ENCODE measurements at places on chromosomes 6 and 20.

DNA sequence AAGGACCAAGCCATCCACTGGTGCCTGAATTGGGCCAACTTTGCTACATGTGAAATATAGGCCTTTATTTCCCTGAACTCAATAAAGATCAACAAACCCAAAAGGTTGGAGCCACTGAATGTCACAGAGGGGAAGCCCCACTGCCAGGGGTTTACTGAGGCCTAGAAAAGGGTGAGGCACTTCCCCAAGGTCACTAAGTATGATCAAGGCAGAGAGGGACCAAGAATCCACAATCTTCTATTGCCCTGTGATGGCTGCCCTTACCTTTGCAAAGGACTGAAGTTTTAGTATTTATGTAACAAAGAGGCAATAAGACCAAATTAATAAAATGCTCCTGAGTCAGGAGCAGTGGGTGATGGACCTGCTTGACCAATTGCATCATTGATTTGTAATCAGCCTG is 18.0 kb downstream of the TREM1 start:
- no peak overlapping the region for H3K27ac ChIP-seq
- DNase-seq = no peak
- no peak overlapping the region for H3K4me3 ChIP-seq
- H3K36me3 ChIP-seq = no peaks in the 10 kb centered on the region
- no peaks in the 10 kb centered on the region for H3K4me1 ChIP-seq

DNA sequence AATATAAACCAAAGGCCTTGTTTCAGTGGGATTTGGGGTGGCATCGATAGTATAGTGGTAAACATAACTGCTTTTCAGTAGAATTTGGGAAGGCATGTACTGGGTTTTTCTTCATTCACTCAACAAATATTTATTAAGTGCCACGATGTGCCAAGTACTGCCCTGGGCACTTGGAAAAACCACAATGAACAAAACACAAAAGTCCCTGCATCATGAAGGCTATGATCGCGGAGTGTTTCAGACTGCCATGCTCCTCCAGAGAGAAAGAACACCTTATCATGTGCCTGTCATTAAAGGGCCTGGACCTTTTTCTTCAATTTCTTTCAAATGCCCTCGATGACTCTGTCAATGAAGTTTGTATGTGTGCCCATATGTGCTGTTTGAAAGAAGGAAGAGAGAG is 59.2 kb upstream of the CEP85L start:
- H3K27ac ChIP-seq = no peak overlapping the region
- no peak overlapping the region for H3K4me3 ChIP-seq
- DNase-seq = no peak
- no peaks in the 10 kb centered on the region for H3K27me3 ChIP-seq
- peaks cover 7% of the 10 kb centered on the region for H3K4me1 ChIP-seq

DNA sequence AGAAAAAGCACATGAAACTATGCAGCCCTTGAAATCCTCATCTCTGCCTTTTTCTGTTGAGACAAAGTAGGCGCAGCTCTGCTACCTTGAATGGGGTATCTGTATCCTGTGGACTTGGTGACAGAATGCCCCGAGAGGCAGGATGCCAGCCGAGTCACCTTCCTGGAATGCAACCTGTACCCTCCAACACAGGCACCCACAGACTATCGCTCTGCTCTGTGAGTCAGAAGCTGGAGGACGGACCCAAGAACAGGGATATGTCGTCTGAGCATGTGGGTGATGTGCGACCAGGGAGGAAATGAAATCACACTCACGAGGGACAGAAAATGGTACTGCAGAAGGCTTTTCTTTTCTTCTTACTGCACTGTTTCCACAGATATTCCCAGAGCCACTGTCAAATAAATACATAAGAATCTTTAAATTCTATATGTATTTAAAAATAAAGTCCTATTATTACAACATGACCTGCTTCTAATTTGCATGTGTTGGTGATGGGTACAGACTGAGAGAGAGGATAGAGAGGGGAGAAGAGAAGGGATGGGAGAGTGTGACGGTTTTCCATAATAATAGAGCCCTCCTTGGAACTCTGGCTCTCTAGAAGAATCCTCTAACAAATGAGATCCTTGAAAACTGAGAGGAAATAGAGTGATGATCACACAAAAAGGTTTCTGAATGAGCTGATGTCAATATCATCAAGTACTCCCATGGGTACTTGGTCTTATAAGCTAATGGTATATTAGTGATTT is 308.1 kb downstream of the FOXC1 start:
- no peaks in the 10 kb centered on the region for H3K36me3 ChIP-seq
- no peak overlapping the region for H3K27ac ChIP-seq
- H3K4me3 ChIP-seq = no peak overlapping the region
- no peaks in the 10 kb centered on the region for H3K27me3 ChIP-seq
- peak; percentile 16 for DNase-seq

- no peak overlapping the region for H3K4me3 ChIP-seq
- H3K4me1 ChIP-seq = no peaks in the 10 kb centered on the region
- H3K36me3 ChIP-seq = no peaks in the 10 kb centered on the region
- H3K27ac ChIP-seq = no peak overlapping the region
- H3K27me3 ChIP-seq = no peaks in the 10 kb centered on the region
These were observed 278.6 kb downstream of the TBC1D7 start for GRCh38 chr6:13049666-13050254.

DNA sequence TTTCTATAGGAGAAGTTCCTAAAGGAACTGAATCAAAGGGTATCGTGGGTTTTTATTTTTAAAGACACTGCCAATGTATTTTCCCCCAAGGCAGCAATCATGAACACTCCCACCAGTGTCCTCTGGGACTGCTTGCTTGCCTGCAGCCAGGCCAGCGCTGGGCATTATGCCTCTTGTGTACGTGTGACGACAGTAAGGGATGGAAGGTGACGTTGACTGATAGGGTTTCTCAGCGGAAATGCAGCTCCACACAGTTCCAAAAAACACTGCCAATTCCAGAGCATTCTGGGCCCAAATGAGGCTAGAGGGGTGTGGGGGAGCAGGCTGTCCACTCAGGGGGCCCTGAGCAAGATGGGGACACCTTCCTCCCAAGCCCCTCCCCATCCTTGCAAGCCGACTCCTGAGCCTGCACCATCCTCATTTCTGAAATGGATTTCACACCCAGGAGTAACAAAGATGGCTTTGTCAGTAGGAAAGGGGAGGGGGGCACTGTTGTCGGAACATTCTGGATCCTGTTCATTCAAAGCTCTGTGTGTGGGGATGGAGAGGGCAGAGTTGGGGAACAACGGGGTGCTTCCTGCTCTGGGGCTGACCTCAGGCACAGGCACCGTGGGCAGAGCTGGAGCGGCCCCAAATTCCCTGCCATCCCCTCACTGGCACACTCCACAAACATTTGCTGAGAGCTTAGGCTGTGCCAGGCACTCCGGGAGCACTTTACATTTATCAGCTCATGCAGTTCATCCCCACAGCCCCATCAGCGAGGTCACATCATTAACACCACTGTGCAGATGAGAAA is 20.0 kb downstream of the PREX1 start:
- DNase-seq = no peak
- H3K27me3 ChIP-seq = no peaks in the 10 kb centered on the region
- no peak overlapping the region for H3K4me3 ChIP-seq

DNA sequence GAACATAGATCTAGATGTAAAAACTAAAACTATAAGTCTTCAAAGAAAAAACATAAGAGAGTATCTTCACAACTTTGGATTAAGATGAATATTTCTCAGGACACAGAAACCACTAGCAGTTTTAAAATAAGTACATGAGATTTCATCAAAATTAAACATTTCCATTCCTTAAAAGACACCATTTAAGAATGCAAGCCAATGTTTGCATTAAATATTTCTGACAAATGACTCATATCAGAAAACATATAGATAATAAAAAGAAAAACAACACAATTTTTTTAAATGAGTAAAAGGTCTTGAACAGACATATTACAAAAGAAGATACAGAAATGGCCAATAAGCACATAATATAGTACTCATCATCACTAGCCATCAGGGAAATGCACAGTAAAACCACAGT is 59.7 kb downstream of the COL21A1 start:
- H3K36me3 ChIP-seq = no peaks in the 10 kb centered on the region
- H3K4me3 ChIP-seq = no peak overlapping the region
- H3K27me3 ChIP-seq = no peaks in the 10 kb centered on the region

DNA sequence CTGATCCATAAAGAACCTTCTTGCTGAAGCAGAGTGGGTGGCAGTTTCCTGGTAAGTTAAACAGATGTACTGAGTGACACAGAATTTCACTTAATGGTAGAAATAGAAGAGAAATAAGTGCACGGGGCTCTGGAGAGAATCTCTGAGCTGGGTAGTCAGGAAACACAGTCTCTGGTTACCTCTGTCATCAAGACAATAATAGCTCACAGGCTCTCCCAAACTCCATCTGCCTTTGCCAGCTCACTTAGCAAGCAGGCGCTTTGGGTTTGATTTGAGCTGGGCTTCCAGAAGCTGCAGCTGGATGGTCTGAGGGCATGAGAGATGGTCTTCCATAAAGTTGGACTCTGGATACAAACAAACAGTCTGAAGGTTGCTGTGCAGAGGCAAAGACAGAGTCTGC is 39.6 kb upstream of the PRSS35 start:
- no peak for DNase-seq
- no peak overlapping the region for H3K4me3 ChIP-seq
- H3K36me3 ChIP-seq = no peaks in the 10 kb centered on the region

DNA sequence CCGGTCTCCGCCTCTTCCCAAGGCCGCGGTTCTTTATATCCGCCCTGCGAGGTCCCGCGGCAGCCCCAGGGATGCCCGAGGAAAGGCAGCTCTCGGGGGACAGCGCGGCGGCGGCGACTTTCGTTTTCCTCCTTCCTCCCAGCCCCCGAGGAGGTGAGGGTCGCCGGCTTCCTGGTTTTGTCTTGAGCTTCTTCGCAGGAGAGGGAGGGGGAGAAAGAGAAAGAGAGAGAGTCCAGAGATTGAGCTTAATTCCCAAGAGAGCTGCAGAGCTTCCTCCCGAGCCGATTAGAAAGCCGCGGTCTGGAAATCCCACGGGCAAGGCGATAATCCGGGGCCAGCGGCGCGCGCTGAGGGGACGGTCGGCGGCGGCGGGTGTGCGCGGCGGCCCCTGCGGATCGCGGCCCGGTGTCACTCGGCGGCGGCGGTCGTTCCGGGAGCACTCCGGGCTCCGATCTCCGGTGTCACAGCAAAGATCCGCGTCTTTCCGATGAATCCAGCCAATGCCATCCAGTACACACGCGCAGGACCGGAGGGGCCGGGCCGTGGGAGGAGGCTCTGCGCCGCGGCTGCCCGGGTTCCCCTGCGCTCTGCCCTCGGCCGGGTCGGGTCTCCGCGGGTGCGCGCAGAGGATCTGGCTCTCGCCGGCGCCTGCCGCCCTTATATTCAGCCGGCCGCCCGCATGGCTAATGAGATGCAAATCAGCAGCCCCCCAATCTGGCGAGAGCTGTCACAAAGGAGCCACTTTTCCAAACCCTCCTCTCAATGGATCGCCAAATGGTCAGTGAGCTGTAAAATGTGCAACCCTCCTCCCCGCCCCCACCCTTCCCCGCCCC is at the start of gene DLL1:
Gene DLL1, minus strand, starts transcription at position 783 of the 833 bp plus-strand sequence. CDS start 939 bp downstream, outside the sequence.
- peak; percentile 44 for DNase-seq
- peaks cover 10% of the 10 kb centered on the region for H3K4me1 ChIP-seq
- peaks cover 69% of the 10 kb centered on the region for H3K27me3 ChIP-seq

- no peak for DNase-seq
- no peak overlapping the region for H3K4me3 ChIP-seq
- no peaks in the 10 kb centered on the region for H3K36me3 ChIP-seq
These were observed 269.8 kb downstream of the HACE1 start for GRCh38 chr6:104589940-104590339.

GRCh38 chr6:48535582-48536009 is 424.6 kb upstream of the PTCHD4 start:
- no peaks in the 10 kb centered on the region for H3K27me3 ChIP-seq
- no peaks in the 10 kb centered on the region for H3K4me1 ChIP-seq
- H3K36me3 ChIP-seq = no peaks in the 10 kb centered on the region
- H3K27ac ChIP-seq = no peak overlapping the region
- DNase-seq = no peak
- no peak overlapping the region for H3K4me3 ChIP-seq

GRCh38 chr6:107976155-107976783 is 18.3 kb upstream of the SEC63 start:
- H3K4me1 ChIP-seq = peaks cover 9% of the 10 kb centered on the region
- no peaks in the 10 kb centered on the region for H3K36me3 ChIP-seq
- DNase-seq = no peak
- H3K4me3 ChIP-seq = no peak overlapping the region
- no peaks in the 10 kb centered on the region for H3K27me3 ChIP-seq
- H3K27ac ChIP-seq = no peak overlapping the region

GRCh38 chr6:41887331-41887751 is 7.8 kb downstream of the USP49 start:
- H3K36me3 ChIP-seq = peaks cover 3% of the 10 kb centered on the region
- no peak for DNase-seq
- no peak overlapping the region for H3K4me3 ChIP-seq
- H3K27ac ChIP-seq = no peak overlapping the region

- H3K36me3 ChIP-seq = no peaks in the 10 kb centered on the region
- no peak overlapping the region for H3K27ac ChIP-seq
- H3K4me3 ChIP-seq = no peak overlapping the region
- H3K27me3 ChIP-seq = no peaks in the 10 kb centered on the region
- peaks cover 2% of the 10 kb centered on the region for H3K4me1 ChIP-seq
These were observed 8.7 kb upstream of the TENT5A start for GRCh38 chr6:81761197-81761596.

DNA sequence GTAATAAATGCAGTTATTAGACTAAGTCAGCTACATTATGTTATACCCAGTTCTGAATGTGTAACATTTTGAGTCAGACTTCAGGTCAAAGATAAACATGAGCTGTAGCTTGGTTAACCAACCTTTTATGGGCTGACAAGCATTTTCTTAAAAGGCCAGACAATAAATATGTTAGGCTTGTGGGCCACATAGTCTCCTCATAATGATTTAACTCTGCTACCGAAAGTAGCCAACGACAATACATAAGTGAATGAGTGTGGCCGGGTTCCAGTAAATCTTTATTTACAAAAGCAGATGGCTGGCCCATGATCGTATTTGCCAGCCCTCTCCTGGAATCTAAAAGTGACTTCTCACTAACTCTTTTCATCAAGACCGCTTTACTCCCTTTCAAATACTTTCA is 49.9 kb downstream of the ATG5 start:
- H3K27me3 ChIP-seq = no peaks in the 10 kb centered on the region
- H3K27ac ChIP-seq = no peak overlapping the region
- no peaks in the 10 kb centered on the region for H3K36me3 ChIP-seq
- H3K4me1 ChIP-seq = no peaks in the 10 kb centered on the region

DNA sequence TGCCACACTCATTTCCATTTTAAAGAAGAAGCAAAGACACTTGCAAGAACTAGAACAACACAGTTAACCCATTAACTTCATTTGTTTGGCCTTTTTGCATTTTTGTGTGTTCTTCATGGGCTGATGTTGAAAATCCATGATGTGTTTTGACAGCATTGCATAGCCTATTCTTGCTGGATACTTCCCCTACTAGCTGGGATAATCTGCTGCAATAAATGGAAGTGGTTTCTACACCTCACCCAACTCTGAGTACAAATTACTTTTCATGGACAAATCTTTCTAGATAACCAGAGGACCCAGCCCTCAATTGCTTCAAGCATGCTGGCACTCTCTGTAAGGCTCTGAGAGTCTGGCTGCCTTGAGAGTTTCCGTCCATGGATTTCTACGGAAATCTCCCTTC is 26.5 kb downstream of the CST9L start:
- no peak for DNase-seq
- H3K27ac ChIP-seq = no peak overlapping the region
- no peak overlapping the region for H3K4me3 ChIP-seq
- no peaks in the 10 kb centered on the region for H3K27me3 ChIP-seq
- H3K4me1 ChIP-seq = no peaks in the 10 kb centered on the region

All from trophoblast cell (in vitro differentiated cells and primary cell).